Peyer's patch (tissue), 4 donors: ENCODE measurements at places on chromosomes 13 and 19. TPM values are rescaled to one million over a fixed set of nuclear protein-coding genes. Genes with fewer than 3 reads are reported as not detected.

DNA sequence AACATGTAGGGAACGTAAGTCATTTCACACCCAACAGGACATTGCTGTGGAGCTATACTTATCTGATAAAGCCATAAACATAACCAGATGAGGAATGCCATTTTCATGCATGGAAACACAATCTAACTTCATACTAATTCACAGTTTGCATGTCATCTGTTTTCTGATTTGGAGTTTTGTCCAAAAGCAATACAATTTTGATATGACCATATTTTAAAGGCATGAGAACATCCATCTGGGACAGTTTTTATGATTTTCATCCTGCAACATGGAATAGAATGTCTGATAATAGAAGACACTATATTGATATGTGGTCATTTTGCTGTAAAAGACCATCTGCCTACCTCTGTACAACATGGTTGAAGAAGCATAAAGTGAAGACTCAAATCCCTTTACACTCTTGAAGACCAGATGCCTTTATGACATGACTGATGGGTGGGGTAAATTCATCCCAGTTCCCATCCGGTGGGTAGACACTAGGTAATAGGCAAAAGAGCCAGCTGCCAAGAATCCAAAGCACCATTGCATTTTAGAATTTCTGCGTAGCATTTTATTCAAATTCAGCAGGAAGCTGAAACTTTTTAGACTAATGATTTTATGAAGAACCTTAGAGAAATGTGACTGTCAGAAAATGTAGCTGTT lies 309.8 kb downstream of the LMO7 start:
- DNase-seq = no peak

DNA sequence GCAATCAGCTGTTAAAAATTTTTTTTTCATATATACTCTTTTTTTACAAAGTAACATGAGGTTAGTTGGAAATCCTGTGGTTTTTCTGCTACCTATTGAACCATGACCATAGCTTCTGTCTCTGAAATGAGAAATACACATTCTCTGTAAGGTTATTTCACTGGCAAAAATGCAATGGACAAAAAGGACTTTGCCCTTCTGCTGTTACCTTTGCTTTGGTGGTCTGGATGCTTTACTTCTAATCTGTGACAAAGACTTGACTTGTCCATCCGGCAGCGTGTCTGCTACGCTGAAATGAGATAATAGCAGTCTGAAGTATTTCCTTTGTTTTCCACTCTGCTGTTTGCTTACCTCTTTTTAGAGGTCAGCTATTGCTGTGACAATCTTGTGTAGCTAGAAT lies 412.8 kb downstream of the SLITRK6 start:
- DNase-seq = no peak

DNA sequence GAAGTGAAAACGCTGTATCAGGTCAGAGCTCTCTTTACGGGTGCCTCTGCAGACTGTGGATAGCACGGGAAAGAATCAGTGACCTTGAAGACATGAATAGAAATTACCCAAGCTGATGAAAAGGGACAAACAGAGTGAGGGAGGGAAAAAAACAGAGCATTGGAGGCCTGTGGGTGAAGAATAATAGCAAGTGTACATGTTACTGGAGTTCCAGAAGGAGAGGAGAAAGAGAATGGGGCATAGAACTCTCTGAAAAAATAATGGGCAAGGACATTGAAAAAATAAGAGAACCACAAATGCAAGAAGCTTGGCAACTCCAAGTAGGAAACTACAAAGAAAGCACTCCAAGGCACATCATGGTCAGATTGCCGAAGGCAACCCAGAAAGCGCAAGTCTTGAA lies 86.3 kb downstream of the SPACA7 start:
- no peak for DNase-seq

DNA sequence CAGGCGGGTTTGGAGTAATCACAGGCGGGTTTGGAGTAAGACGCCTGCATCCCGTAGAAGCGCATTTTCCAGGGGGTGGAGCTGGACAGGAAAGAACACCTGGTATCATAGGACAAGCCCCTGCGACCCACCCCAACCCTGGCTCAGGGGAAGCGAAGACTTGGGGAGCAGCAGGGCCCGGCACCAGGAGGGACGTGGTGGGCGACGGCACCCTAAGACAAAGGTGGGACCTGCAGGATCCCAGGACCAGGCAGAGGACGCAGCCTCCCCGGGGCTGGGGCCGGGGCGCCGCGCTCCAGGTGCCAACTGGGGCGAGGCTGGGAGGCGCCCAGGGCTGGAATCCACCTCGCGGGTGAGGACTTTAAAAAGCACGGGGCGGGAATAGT lies 520 bp downstream of the ZNF600 start:
- DNase-seq = peak; percentile 65

GRCh38 chr13:28557725-28558520 lies 63.0 kb upstream of the FLT1 start:
- no peak for DNase-seq

DNA sequence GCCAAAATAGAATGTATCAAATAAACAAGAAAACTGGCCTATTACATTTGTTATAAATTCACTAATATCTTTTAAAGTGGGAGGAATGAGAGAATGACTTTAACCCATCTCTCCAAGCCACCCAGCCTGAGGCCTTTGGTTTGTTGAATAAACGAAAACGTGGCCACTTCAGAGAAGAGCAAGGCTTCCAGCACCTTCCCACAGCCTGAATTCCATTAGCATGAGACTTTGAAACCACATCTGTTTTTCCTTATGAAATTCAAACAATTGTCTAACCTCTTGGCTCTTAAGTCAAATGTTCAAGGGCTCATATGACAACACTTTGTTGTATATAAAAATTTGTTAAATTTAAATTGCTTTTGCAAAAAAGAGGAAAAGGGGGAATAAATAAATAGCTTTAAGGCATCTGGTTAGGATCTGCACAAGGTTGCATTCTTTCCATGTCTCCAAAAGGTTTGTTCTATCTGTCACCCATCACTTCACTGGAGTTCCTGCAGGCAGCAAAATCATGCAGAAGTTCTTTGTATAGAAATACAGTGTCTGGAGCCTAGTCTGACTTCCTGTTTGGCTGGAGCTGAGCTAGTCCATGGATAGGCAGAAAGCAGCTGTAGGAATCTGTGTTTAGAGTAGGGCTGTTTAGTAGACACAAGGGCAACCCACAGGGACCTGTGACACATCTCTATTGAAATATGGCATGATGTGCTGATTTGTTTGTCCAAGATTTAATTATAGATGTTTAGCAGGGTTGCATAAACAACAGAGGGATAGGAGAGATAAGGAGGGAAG lies 502.3 kb downstream of the KCTD12 start:
- DNase-seq = peak; percentile 46

DNA sequence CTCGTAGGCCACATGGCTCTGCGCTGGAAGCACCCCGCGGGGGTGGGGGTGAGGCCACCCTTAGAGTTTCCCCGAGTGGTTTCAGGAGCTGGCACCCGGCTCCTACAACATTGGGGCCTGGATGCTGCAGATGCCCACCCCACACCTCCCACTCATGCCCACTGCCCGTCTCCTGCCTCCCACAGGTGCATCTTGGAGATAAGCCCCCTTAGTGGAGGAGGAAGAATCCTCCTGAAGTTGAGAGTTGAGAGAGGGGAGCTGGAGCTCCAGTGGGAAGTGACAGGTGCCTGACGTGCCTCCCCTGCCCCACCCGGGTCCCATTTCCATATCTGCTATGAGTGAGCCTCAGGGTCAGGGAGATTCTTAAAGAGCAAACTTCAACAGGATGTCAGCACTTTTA lies 341.3 kb downstream of the TEX29 start:
- no peak for DNase-seq

- DNase-seq = no peak
These were observed 70.6 kb upstream of the SERP2 start for GRCh38 chr13:44302940-44303575.

GRCh38 chr13:113579686-113580085 lies 4.9 kb upstream of the TFDP1 start:
- no peak for DNase-seq

DNA sequence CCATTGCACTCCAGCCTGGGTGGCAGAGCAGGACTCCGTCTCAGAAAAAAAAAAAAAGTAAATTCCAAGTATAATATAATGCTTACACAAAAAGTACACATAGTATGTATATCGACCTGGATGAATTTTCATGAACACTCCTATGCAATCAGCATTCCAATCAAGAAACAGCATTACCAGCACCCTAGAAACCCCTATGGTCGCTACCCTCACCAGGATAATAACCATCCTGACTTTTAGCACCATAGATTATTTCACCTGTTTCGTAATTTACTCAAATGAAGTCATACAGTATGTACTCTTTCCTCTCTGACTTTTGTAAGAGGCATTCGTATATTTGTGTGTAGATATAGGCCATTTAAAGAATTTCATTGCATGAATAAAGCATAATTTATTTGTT lies 47.6 kb downstream of the PCDH8 start:
- DNase-seq = no peak

DNA sequence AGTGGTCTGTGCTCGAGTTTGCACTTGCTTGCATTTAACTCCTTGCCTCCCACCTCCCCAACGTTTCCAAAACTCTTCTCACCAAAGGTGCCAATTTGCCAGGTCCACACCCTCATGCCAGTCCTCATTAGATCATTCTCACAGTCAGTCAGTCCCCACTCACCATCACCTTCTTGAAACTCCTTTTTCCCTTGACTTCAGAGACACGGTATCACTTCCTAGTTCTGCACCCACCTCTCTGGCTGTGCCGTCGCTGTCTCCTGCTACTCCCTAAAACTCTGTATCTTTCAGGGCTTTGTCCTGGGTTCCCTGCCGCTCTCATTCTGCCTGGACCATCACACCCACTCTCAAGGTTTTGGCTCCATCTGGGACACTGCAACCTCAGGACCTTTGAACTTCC lies 19.6 kb downstream of the OLFM2 start:
- DNase-seq = no peak

DNA sequence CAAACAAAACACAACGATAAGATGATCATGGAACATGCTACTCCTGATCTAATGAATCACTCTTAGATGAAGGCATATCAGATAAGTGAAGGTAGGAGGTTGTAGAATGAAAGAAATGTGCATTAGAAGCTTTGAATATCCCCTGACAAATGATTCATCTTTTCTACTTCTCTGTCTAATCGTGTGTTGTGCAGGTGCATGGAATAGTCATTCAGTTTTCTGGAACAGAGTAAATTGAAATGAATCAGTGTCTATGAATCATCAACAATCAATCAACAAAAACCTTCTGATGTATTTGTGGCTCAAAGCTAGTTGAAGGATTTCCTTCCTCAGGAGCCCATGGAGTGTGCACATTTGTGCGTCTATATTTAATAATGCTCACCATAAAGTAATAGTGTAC lies 1290.4 kb upstream of the PCDH20 start:
- DNase-seq = no peak

DNA sequence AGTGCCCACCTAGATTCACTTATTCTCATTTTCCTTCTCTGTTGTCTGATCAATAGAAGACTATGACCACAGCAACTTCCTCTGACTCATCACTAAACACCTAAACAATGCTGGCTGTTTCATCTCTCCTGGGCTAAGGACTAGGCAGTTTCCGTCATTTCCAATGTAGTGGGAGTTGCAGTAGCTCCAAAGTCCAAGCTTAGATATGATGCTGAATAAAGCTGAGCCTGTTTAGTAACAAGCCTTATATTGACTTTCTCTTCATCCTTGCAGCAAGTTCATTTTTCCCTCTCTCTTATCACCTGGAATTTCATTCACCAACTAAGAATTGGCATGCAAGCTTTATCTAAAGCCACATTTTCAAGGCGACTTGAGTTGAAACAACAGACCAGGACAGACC lies 53.5 kb upstream of the PCDH9 start:
- no peak for DNase-seq

DNA sequence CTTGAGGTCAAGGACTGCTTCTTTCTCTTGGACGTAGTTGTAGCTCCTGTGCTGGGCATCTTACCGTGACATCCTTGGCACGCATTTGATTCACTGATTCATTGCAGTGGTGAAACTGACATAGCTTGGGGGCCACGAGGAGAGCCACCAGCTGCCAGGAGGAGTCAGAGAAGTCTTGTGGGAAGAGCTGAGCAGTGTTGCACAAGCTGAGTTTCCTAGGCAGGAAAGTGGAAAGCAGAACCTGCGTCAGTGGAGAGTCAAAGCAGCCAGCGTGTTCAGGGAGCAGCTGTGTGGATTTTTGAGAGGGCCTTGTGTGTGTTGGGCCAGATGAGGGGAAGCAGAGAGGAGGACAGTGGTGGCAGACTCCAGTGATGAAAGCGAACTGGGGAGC lies 5.3 kb upstream of the GPR183 start:
- peak; percentile 29 for DNase-seq

GRCh38 chr13:50370303-50370950 lies 355.2 kb downstream of the KCNRG start:
- no peak for DNase-seq

DNA sequence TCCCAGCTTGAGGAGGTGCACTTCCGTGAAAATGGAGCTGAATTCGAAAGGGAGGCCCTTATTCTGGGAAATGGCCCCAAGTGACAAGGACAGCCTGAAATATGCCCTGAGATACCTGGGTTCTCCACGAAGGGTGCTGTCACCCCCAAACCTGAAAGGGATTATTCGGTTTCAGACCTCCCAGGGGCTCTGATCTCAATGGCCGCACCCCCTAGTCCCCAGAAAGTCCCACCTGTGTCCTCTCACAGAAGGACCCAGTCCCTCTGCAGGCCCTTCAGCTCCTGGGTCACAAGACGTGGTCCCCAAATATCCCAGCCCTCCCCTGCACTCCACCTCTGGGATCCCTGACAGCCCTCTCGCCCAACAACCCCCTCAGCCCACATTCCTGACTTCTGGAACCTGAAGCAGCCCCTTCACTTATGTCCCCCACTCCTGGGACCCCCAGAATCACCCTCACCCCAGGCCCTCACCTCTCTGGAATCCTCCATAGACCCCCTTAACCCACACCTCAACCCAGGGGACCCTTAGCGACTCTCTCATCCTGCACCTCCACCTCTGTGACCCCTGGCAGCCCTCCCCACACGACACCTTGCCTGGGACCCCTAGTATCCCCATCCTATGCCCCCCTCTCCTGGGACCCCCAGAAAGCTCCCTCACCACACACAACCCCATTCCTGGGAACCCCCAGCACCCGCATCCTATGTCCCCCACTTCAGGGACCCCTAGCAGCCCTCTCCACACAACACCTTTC lies 606 bp downstream of the SYNGR4 start:
- DNase-seq = no peak

TMPRSS9 gene
- total RNA-seq = 0.85 TPM

ZNF763 gene
- 9.0 TPM for total RNA-seq

CLEC11A gene
- total RNA-seq = 4.0 TPM

PEAK3 gene
- 5.8 TPM for total RNA-seq

ATP5F1D gene
- 88.3 TPM for total RNA-seq

RASL11A gene
- 29.9 TPM for total RNA-seq
